ENCODE measurements at places on chromosomes 13 and 19.

DNA sequence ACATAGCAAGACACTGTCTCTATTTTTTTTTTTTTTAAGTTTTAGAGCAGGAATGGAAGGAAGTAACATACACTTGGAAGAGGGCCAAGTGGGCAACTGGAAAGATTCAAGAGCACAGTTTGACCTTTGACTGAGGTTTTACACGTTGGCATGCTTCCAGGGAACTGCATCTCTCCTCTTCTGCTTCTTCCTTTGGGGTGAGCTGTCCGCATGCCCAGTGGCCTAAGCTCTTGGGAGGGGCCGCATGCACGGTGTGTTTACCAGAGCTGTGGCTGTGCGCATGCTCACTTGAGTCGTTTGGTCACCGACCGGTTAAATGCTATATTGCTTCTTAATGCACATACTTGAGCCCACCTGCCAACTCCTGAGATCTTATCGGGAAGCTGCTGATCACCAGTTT is 727.7 kb downstream of the UQCRFS1 start:
- no peak for DNase-seq

- DNase-seq, result no peak
Measured at GRCh38 chr13:34421347-34421719, 520.7 kb upstream of the NBEA start.

GRCh38 chr13:49789968-49790367 is 2.5 kb downstream of the KPNA3 start:
- no peak for DNase-seq

DNA sequence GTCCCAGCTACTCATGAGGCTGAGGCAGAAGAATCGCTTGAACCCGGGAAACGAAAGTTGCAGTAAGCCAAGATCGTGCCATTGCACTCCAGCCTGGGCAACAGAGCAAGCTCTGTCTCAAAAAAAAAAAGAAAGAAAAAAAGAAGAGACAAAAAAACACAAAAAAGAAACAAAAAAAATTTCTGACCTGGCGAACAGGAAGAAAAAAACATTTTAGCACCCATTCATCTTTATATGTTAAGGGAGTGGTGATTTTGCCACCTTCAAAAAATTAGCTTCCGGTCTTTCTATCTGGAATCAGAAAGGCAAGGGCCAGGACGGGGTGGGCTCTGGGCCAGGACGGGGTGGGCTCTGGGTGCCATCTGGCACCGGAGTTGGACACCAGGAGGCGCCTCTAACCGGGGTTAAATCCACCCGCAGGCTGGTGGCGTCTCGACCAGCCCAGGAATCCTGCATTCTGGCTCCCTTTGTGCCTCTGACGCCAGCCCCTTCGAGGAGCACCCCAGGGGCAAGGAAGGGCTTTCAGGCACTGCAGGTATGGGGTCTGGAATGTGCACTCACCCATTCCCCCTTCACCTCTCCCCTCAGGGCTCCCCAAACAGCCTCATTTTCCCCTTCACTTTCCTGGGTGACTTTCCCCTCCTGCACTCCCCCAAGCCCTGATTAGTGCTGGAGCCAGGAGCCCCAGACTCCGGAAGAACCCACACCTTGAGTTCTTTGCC is 10.4 kb upstream of the ZSWIM4 start:
- DNase-seq, result peak; percentile 63

DNA sequence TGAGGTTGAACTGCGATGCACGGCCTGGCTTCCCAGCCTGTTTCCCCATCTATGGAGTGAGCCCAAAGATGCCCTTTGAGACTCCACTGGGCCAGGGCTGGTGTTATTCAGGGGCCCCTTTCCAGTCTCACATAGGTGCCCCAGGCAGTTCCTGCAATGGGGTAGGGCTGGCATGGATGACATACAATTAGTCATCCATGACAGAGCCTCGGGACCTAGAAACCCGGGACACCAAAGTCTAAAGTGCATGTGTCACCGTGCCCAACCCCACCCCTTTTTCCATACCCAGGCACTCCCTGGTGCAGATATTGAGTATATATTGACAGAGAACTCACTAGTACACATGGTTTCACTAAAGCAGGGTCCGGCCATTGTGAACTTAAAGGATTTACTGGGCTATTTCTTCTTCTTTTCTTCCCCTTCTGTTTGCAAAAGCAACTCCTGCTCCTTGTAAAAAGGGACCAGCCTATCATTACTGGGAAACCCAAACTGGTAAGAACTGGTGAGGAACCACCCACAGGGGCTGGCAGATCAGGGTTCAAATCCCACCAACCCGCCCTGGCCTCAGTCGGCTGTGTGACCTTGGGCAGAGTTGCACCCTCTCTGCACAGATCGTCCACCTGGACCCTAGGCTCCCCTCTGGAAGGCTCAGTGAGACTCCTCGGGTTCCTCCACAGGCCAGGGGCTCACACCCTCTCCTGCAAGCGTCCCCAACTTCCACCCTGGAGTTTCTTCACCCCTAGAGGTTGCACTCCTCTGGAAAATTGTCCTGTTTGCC is 2.7 kb downstream of the B3GNT3 start:
- no peak for DNase-seq

DNA sequence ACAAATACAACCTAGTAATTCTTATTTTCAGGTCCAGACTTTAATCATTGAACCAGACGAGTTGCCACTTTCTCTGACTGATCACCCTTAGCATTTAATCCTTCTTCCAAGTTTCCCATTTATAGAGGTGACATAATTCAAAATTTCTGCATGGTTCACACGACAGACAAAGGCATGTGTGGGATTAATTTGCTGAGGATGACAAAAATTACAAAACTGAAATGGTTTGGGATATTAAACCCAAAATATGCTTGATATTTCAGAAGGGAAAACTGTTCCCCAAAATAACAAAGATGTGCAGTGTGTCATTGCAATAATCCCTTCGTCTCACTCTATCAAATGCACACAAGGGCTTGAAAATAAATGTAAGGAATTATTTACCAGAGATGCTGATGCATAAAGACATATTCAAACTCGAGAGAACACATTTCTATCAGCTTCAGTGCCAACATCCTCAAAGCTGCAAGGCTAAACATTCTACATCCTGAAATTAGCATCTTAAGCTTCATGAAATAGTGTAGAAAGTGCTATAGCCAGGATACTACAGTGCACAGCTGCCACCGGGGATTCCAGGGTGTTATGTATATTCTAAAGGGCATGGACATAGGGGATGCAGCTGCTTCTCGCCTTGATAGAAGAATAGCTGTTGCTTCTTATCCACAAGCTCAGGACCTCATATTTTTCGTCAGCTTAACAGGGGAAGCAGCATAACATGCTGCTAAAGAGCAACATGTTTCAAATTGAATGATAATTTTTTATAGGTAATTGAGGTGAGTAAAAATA is 198.7 kb upstream of the SLITRK1 start:
- DNase-seq, result no peak
